MCF 10A (cell line): ENCODE measurements at places on chromosomes 6 and 20. TPM values are rescaled to one million over a fixed set of nuclear protein-coding genes. Genes with fewer than 3 reads are reported as not detected.

The COMMD7 gene
- 24.1 and 28.3 TPM in 2 replicates for total RNA-seq

The CYP21A2 gene
- total RNA-seq, result 0.33 and 0.88 TPM in 2 replicates

The CNPY3 gene
- 21.9 and 22.5 TPM in 2 replicates for total RNA-seq

The HLA-DQB2 gene
- total RNA-seq, result not detected in 2 replicates

The FITM2 gene
- 7.2 and 8.1 TPM in 2 replicates for total RNA-seq

The SLC17A4 gene
- not detected in 2 replicates for total RNA-seq
